ENCODE measurements at places on chromosomes 13 and 19. TPM values are rescaled to one million over a fixed set of nuclear protein-coding genes. Genes with fewer than 3 reads are reported as not detected.

ZNF571 gene
- 2.5 TPM for total RNA-seq

PTH2 gene
- total RNA-seq: not detected

CASP14 gene
- not detected for total RNA-seq

GRCh38 chr13:100636441-100636840, 38.2 kb downstream of the TMTC4 start:
- no peak for ATAC-seq

SELENOV gene
- not detected for total RNA-seq

C19orf67 gene
- not detected for total RNA-seq

DNA sequence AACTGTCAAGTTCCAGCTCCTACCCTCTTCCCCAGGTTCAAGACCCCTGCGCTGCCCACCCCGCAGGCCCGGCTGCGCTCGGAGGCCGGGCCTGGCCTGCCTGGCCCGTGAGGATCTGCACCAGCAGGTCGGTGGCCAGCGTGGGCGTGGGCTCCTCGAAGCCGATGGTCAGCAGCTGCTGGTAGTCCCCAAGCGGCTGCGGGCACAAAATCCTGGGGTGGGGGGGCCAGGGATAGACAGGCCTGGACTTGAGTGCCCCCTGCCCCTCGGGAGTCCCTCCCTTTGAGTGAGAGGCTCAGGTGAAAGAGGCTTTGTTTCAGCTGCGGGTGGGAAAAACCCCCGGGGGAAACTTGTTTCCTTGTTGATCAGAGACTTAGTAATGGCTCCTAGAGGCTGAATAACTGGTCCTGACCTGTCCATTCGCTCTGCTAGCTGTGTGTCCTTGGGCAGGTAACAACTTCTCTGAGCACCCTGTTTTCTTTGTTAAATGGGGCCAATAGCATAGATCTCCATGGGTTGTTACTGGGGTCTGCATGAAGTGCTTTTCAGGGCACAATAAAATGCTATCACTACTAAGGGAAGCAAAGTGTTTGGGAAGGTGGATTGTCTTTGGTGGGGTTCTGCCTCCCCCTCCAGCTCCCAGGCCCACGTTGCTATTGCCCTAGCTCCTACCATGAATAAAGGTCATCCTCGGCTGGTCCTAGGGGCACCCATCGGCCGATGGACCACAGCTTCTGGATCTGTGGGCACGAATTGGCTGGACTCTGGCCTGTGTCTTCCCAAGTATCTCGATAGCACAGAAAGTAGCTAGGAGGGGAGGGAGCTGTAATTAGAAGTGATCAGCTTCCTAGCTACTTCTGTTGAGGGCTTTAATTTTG, 3.5 kb downstream of the C19orf67 start:
- peak; percentile 36 for ATAC-seq

DNA sequence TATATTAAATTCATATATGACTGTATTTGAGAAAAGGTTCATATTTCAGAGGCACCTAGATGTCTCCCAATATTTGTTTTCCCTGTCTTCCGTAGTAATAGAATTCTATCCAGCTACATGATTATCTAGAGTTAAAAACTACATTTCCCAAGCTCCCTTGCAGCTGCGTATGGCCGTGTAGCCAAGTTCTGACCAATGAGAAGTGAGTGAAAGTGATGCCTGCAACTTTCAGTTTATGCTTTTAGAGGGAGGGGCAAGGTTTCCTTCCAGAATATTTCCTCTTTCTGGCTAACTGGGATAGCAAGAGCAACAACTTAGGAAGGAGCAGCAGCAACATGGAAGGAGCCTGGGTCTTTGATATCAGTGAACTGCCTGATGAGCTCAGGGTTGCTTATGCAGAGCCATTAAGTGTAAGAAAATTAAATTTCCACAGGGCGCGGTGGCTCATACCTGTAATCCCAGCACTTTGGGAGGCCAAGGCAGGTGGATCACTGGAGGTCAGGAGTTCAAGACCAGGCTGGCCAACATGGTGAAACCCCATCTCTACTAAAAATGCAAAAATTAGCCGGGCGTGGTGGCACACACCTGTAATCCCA, 23.2 kb upstream of the CYP2A13 start:
- no peak for ATAC-seq

PTOV1 gene
- total RNA-seq: 82.7 TPM
